NCI-H2029 treated with DMSO at 0.1 percent for 48 hours (cell line): ENCODE measurements at places on chromosomes 6 and 20.

GRCh38 chr20:48817367-48818030 is 10.3 kb downstream of the PREX1 start:
- no peak for DNase-seq

DNA sequence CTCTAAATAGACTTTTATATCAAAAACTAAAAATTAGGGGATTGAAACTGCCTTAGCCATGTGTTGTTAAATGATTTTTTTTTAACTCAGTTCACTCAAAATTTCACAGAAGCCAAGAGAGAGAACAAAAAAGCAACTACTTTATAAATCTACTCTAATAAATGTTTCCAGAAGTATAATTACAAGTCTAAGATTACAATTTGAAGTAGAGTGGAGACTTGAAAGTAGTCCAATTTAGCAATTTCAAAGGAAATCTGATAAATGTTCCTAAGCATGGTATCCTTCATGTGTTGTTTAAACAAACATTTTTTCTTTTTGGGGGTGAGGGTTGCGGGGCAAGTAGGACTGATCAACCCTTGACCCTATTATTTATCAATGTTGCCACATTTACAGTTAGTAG is 72.6 kb downstream of the PHIP start:
- no peak for DNase-seq

DNA sequence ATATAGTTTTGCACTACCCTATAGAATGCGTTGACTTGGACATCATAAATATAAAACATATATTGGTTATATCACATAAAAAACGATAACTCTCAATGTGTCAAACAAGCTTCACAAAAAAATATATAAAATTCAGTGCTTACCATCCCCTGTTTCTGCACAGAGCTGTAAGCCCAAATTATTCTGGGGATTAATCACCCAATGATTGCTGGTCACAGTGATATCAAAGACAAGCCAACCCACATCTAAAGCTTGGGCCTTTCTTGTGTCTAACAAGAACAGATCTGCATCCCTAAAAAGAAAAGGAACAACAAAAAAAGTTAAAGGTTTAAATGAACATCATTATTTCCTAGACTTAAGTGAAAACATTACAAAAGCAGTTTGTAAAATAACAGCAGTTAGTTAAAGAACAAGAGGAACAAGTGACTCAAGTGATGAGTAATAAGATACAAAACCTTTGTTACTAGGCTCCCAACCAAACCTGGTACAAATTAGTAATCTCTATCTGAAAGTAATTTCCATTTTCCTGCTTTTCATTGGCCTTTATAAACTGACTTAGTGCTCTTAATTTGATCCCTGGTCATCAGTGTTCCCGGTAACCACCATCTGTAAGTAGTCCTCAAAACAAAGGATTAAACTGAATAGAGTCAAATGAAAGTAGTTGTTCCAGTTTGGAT is 81.1 kb downstream of the BMP5 start:
- DNase-seq, result no peak

- no peak for DNase-seq
Measured at GRCh38 chr6:169162752-169163407, 90.8 kb downstream of the THBS2 start.

GRCh38 chr20:8127553-8128255 is 4.4 kb upstream of the PLCB1 start:
- DNase-seq, result no peak

DNA sequence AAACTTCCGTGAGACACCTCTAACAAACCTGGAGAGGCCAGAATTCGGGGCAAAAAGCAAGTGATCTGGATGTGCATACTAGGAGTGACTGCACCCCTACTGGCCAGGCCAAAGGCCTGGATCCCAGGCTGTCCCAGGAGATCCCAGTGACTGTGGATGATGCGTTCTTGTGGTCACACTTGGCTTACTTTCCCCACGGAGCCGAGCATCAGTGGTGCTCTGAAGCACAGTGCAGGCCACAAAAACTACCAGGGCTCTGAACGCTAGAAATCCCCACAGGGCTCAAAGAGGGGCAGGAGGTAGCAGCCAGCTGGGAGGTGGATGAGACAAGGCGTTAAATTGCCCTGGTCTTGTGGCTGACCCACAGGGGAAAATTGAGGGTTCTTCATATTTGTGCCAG is 7.1 kb downstream of the TRIM26 start:
- DNase-seq, result no peak

- no peak for DNase-seq
Measured at GRCh38 chr20:23090147-23090546, 4.0 kb upstream of the CD93 start.

DNA sequence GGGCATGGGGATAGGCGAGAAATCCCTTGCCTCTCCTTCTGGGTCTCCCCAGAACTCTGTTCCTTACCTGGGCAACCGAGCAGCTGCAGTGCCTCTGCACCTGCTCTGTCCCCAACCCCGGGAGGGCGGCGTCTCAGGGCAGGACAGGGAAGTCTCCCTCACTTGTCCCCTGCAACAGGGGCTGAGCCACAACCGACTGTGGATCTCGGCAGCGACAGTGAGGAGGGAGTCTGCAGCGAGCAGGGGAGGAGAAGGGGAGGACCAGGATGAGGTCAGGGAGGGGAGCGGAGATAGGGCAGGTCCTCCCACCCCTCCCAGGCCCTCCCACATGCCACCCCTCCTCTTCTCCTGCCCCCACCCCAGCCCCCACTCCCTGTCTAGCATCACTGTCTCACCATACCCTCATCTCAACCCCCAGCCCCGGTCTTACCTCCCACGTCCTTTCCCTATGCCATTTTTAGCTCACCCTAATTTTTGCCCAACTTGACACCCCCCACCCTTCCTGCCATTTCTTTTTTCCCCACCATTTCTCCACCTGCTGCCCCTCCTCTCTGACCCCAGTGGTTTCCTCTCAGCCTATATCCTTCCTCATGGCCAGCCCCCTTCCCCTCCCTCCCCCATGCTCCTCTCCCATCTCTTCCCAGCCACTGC is at the start of gene TNXB:
Gene TNXB, minus strand, starts transcription at position 225 of the 651 bp plus-strand sequence. CDS start 11,140 bp downstream, outside the sequence.
- no peak for DNase-seq

DNA sequence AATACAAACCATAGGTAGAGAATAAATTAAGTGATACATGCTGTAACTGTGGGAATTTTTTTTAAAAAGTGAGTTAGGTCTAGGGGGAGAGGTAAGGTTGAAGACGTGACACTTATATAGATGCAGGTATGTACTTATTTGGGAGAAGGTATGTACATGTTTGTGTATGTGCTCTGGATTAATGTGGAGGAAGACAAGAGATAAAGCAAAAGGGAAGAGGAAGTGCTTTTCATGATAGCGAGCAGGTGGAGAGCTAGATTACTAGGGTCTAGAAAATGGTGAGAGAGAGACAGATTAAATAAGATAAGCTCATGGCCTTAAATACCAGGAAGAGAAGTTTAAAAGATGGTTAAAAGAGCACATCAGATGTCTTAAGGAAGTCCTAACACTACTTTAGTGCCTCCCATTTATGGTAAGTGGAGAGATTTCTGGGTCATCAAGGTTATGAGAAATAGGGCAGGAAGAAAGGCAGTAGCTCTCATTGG is 92.5 kb downstream of the MAN1A1 start:
- DNase-seq, result no peak

- DNase-seq, result no peak
Measured at GRCh38 chr6:92753956-92754355, 665.4 kb downstream of the EPHA7 start.

- no peak for DNase-seq
Measured at GRCh38 chr20:23461180-23461579, 8.5 kb upstream of the CST11 start.

DNA sequence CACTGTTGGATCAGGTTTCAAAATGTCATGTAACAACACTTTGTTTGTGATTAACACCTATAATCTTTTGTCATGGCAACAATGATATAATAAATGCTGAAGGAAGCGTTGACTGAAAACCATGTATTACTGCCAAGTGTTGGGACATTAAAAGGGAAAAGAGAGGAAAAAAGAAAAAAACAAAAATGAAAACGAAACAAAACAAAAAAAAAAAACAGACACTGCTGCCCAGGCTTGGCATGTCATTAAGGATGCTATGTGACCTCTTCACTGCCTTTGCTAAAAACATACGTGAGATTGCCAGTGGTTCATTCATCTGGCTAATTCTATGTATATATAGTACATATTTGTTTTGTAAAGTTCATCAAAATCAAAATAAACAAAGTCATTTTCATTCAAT is 516.7 kb upstream of the RNF217 start:
- DNase-seq, result peak; percentile 95

GRCh38 chr6:167856999-167857660 is 30.4 kb downstream of the AFDN start:
- DNase-seq, result no peak

DNA sequence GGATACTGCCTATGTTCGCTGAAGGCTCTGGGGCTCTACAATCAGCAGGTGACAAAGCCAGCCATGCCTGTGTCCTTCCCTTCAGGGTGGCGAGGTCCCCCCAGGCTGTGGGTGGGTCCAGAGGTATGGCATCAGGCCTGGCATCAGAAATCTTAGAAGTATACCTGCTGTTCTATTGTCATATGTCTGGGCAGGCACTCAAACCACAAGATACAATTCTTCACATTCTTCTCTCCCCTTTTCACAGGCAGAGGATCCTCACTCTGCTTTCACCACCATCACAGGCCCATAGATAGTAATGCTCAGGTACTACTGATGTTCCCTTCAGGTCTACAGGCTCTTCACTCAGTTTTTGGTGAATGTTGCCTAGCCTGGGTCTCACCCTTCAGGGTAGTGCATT is 1180.0 kb upstream of the CITED2 start:
- DNase-seq, result no peak

GRCh38 chr6:154502553-154502952 is 7.9 kb downstream of the CNKSR3 start:
- DNase-seq, result no peak

DNA sequence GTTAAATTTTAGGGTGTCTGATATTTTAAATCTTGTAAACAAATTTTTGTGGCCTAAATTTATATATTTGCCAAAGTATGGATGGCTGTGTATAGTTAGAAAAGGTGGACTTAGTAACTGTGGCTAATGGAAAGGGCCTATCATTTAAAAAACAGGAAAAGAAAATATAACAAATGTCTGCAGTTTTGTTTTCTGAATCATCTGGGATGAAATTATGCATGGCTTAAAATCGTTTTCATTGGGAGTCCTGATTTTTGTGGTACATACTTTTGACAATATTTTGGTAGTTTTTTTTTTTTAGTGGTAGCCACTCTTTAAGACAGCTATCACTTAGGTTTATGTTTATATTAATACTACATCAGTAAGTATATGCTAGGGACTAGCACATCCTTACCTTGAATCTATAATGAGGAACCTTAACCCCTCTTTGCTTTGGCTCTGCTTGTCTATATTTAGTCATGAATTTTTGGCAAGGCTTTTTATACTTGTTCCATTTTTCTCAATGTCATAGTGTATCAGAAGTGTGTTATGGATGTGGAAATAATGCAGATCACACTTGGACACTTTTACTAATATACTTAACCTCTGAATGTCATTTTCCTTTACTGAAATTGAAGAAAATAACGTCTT is 5.6 kb downstream of the ARID1B start:
- DNase-seq, result no peak

DNA sequence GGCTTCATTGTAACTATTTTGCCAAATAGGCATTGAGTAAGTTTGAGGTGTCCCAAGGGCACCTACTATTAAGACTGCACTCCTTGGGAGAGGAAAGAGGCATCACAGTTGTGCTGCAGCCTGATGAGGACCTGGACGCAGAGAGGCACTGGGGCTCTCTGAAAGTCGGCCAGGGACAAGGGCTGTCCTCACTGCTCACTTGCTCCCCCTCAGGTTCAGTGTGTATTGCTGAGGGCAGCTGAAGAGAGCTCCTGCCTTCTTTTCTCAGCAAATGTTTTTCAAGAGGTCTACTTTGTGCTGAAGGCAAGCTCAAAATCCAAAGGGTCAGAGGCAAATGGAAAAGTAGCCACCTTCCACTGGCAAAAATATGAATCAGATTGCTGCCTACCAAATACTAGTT is 331.8 kb downstream of the RIMS1 start:
- DNase-seq, result no peak

DNA sequence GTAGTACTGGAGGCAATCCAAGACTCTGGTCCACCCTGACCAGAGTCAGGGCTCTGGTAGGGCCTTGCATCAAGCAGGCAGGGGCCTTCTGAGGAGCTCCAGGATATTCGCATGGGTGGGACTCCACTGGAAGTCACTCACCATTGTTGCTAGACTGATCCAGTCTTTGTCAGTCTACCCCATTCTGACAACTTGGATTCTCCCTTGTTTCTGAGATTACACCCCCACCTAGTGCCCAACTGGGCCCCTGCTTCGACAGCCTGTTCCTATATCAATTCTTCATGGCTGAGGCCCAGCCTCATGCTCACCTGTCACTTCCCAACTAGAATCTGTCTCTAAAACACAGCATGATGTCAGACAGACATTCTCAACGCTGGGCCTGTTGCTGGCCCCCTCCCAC is 5.2 kb downstream of the SLC35D3 start:
- DNase-seq, result no peak

GRCh38 chr6:142686507-142686887 is 258.5 kb downstream of the HIVEP2 start:
- DNase-seq, result no peak

DNA sequence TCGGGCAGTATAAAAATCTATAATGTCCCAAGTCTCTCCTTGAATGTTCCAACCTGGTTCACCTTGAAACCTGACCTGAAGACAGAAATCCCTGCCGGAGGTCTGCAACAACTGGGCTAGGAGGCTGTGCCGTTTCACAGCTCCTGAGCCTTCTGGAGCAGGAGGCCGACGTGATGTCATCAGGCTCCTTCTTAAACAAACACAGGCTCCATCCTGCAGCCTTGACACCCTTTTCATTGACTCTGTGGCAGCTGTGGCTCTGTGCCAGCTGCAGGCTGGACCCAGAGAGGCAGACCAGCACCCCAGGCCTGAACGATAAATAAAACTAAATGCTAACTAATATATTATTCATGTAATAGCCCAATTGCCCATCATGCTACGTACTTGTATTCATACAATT is 483.9 kb downstream of the CD83 start:
- peak; percentile 90 for DNase-seq
